Activated CD8-positive, alpha-beta memory T cell treated with anti-CD3 and anti-CD28 coated beads for 1 hour (primary cell): ENCODE measurements at places on chromosomes 16 and 17.

DNA sequence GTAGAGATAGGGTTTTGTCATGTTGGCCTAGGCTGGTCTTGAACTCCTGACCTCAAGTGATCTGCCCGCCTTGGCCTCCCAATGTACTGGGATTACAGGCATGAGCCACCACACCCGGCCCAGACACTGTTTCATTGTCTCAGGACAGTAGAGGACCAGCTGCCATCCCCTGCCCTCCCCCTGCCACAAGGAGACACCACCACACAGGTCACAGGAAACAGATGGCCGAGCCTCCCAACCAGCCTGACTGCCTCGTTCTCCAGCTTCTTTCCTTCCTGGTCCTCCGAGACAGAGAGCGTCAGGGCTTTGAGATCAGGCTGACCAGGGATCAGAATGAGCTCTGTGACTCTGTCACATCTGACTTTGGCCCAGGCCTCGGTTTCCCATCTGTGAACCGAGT, 20.8 kb upstream of the RNPS1 start:
- no peak for DNase-seq

- no peak for DNase-seq
Measured at GRCh38 chr16:83238949-83239691, 568.7 kb upstream of the HSBP1 start.

DNA sequence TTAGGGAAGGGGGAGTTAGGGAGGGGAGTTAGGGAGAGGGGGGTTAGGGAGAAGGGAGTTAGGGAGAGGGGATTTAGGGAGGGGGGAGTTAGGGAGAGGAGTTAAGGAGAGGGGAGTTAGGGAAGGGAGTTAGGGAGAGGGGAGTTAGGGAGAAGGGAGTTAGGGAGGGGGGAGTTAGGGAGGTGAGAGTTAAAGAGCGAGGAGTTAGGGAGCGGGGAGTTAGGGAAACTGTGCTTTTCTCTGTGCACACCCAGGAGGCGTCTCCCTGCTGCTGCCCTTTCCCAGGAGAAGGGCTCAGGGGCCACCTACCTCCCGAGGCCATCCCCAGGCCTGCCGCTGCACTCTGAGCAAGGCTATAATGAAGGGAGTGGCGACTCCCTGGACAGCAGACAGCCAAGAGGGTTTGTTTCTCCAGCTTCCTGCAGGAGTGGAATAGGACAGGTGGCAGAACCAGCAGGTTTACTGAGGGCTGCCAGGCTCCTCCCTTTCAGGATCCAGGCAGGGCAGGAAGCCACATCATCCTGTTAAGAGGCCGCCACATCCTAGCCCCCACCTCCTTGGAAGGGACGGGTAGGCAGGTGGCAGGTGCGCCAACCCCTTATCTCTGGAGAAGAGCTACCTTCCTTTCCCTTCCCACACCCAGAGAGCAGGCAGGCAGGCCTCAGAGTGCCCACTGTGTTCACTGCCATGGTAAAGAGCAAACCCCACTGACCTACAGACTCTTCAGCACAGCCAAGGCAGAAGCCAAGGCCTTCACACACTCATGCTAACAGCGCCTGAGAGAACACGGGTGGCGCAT, 4.3 kb downstream of the CANT1 start:
- no peak for DNase-seq

GRCh38 chr17:40026816-40027613, 11.8 kb downstream of the CSF3 start:
- peak; percentile 60 for DNase-seq

DNA sequence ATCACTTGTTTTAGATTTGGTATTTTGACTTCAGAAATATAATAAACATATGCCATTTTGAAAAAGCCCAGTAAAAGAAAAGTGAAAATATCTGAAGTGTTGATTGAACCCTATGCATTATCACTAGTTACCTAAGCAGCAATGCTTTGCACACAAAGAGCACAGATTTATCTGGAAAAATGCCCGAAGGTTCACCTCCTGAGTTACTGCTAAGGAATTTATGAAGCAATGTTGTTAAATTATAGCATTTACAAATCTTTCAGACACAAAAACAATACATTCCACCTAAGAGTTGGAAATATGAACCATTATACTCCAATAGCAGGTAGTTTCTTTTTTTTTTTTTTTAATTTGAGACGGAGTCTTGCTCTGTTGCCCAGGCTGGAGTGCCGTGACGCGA, 38.9 kb upstream of the GHDC start:
- DNase-seq: no peak
